ENCODE measurements at places on chromosomes 5 and 9.

DNA sequence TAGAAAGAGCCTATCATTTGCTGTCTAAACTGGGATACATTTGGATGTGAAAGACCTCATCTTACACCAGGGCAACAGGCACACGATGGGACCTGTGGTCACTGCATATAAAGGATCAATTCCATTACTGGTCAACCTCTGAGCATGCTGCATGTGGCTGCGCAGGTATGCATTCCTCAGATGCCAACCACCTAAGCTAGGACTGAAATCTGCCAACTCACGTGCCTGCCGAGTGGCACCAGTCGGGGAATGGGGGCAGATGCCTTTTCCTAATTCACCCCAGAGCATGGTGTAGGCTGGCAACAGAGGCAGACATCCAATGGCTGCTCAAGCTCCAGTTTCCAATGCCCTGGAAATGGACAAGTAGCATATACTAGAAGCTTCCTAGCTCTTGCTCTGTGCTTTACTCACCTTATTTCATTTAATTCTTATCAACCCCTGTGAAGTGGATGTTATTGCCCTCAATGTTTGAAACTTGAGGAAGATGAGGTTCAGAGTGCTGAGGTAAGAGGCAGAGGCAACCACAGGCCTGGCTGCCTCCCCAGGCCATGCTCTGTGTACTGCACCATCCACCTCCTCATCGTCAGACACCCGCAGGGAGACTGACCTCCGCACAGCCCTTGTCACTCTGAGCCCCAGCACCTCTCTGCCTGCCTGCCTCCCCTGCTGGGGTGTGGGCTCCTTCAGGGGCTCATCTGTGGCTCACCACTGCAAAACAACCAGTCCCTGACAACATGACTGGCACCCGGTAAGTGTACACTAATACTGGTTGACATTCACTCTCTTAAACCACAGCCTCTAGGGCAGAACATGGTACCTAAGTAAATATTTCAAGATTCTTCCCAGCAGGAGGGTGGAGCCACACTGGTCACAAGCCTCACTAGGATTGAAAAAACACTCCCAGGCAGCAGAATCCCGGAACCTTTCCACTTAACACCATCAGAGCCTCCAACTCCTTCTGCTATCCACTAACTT lies 228.5 kb downstream of the CRB2 start:
- DNase-seq: no peak

DNA sequence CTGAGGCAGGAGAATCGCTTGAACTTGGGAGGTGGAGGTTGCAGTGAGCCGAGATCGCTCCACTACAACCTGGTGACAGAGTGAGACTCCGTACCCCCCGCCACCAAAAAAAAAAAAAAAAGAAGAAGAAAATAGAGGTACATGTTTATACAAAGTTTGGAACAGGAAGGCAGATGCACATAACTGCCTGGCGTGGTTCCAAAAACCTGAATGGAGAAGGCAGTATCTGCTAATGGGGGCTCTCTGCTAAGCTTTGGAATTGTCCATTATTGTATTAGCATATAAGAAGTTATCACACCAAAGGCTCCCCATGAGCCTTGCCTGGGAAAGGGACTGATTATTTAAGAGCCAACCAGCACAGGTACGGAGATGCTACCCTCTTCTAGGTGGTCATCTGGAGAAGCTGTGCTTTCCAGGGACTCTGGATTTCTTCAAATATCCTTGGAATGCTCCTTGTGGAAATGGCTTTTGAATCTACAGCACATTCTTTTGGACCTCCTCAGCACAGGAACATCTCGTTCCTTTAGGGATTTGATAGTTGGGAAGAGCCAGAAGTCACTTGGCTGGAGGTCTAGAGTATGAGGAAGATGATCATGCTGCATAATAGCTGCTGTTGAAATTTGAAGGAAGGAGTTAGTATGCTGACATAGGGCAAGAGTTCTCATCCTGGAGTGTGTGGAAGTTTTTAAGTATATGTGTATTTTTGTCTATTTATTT lies 42.5 kb upstream of the ABCA1 start:
- no peak for DNase-seq

- no peak for DNase-seq
Observed at GRCh38 chr5:15267966-15268365, 232.0 kb upstream of the FBXL7 start.

GRCh38 chr9:23258569-23258968 lies 567.5 kb downstream of the ELAVL2 start:
- no peak for DNase-seq

GRCh38 chr5:42579320-42579719 lies 156.1 kb downstream of the GHR start:
- peak; percentile 26 for DNase-seq

- DNase-seq: no peak
Observed at GRCh38 chr5:50301756-50302155, 139.3 kb downstream of the EMB start.

GRCh38 chr5:65012301-65012892 lies 243.7 kb downstream of the CWC27 start:
- no peak for DNase-seq

- DNase-seq: no peak
Observed at GRCh38 chr5:42858031-42858643, 46.4 kb upstream of the SELENOP start.
